ENCODE measurements at places on chromosomes 6 and 20. TPM values are rescaled to one million over a fixed set of nuclear protein-coding genes. Genes with fewer than 3 reads are reported as not detected.

DNA sequence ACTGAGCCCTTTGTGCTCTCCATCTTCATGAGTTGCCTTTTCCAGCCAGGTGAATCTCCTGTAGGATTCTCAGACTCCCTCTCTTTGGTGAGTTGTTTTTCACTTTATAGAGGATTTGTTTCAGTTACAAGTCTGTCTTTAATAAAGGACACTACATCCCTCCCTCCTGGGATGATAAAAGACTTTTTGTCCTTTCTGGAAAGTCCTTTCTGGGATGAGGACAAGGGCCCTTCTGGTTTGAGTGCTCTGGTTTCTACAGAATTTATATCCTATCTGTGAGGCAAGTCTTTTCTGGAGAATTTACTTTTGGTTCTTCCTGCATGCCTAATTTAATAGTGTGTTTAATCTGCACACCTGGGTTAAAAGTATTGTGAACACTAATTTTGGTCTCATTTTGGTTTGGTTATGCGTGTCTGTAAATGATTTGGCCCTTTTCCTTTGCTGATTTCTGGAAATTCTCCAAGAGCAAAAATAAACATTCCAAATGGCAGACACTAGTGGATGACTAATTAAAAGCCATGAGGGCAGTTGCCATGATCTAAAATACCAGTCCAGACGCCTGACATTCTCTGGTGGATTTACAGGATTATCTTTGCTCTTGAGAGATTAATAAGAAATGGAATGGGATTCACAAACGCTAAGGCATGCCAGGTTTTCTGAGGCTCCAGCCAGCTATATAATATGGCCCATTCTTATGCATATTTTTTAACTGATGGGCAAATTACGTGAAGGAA lies 44.8 kb downstream of the TCP11 start:
- no peak for DNase-seq
- no peak overlapping the region for H3K27ac ChIP-seq
- no peaks in the 10 kb centered on the region for H3K36me3 ChIP-seq

DNA sequence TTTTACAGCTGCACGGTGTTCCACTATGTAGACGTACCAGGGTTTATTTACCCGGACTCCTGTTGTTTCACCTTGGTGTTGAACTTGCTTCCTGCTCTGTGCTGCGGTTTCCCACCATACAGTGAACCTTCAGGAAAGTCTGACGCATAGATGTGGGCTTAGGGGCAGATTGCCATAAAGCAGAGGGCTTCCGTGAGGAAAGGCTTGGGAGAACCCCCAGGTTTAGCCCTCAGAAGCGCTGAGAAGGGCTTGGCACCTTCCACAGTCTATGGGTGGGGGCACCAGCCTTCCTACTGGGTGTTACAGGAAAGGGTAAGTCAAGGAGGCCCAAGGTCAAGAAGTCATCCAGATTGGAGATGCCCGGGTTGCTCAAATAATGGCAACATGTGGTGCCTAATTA lies 19.2 kb upstream of the MRPS18A start:
- H3K4me1 ChIP-seq: peaks cover 8% of the 10 kb centered on the region
- no peak for DNase-seq
- no peak overlapping the region for H3K4me3 ChIP-seq
- no peaks in the 10 kb centered on the region for H3K27me3 ChIP-seq

DNA sequence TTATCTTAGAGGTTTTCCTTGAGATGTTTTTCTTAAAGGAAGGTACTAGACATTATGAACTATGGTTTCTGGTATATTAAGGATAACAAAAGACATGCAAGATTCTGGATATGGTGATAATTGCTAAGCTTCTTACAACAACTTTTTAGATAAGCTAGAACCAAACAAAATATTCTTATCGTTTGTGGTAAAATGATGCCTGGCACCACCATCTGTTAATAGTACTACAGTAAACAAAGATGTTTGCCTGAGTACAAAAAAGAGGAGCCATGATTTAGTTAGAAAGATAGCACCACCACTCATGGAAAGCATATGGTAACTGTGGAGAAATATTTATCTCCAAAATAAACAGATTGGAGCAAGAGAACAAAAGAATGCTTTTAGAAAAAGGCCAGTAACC lies 747.3 kb downstream of the COL12A1 start:
- no peaks in the 10 kb centered on the region for H3K36me3 ChIP-seq
- no peaks in the 10 kb centered on the region for H3K27me3 ChIP-seq
- H3K27ac ChIP-seq: no peak overlapping the region
- no peak overlapping the region for H3K4me3 ChIP-seq
- no peak for DNase-seq

DNA sequence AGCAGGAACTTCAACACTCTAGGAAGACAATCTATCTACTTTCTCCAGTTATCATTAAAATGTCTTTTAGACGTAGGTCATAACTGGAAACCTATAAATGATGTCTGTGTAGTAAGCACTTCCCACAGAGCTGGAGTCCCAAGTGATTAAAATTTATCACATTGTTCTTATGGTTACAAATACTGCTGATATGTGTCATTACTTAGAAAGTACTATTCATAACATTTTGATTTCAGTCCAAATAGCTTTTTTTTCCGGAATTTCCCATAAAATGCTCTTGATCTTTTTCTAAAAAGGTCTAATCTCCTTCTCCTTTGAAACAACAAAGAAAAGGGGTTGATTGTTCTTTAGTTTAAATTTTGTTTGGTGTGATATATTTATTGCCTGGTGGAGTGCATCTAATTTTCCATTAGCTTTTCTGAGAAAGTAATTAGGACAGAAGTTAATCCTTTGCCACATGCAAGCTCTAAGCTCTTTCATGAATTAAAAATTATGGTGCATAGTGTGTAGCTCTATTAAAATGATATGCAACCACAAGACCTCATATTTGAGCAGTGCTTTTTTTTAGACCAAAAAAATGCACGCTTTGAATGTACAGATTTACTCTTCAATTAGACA lies 132.7 kb upstream of the TCF21 start:
- DNase-seq: no peak
- H3K27me3 ChIP-seq: no peaks in the 10 kb centered on the region
- no peaks in the 10 kb centered on the region for H3K4me1 ChIP-seq
- no peak overlapping the region for H3K27ac ChIP-seq
- no peak overlapping the region for H3K4me3 ChIP-seq

GRCh38 chr6:90319044-90319443 lies 22.4 kb upstream of the BACH2 start:
- no peak overlapping the region for H3K4me3 ChIP-seq
- H3K27ac ChIP-seq: no peak overlapping the region
- H3K36me3 ChIP-seq: no peaks in the 10 kb centered on the region
- DNase-seq: no peak
- no peaks in the 10 kb centered on the region for H3K27me3 ChIP-seq
- no peaks in the 10 kb centered on the region for H3K4me1 ChIP-seq

PGK2 gene
- total RNA-seq: not detected

GRCh38 chr6:84074988-84075781 lies 41.6 kb downstream of the MRAP2 start:
- no peaks in the 10 kb centered on the region for H3K27me3 ChIP-seq
- no peaks in the 10 kb centered on the region for H3K4me1 ChIP-seq
- DNase-seq: no peak
- no peak overlapping the region for H3K27ac ChIP-seq
- no peaks in the 10 kb centered on the region for H3K36me3 ChIP-seq

HTR1E gene
- not detected for total RNA-seq

TRIM40 gene
- 0.33 TPM for total RNA-seq

TRDN gene
- not detected for total RNA-seq

RGS17 gene
- total RNA-seq: 0.66 TPM

- no peaks in the 10 kb centered on the region for H3K4me1 ChIP-seq
- H3K36me3 ChIP-seq: no peaks in the 10 kb centered on the region
These were observed 9.2 kb upstream of the KIAA0319 start for GRCh38 chr6:24655215-24655614.

TMEM244 gene
- not detected for total RNA-seq

Data from breast epithelium (tissue), 4 donors.